ENCODE measurements at places on chromosomes 1 and 21. TPM values are rescaled to one million over a fixed set of nuclear protein-coding genes. Genes with fewer than 3 reads are reported as not detected.

COL6A1 gene
- total RNA-seq = 97.8 TPM

GABRD gene
- not detected for total RNA-seq

NID1 gene
- total RNA-seq = 33.9 TPM

RORC gene
- 155 TPM for total RNA-seq

GNG12 gene
- 21.5 TPM for total RNA-seq

DNA sequence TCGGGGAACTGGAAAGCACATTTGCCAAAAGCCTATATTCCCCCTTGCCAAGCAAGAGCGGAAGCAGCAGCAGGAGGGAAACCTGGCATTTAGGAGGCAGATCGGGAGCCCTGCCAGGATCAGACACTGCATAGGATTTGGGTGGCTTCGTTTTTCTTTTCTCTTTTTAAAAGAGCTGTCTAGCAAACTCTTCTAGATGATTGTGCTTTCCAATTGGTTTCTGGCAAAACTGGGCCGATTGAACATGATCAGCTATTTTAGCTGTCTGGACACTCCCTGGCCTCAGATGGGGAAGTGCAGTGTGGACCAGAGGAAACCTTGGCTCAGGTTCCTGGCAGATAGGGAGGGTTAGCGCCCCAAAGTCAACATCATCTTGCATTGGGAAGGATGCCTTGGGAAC lies 414.0 kb upstream of the KAZN start:
- DNase-seq = no peak

- no peak for DNase-seq
These were observed 35.0 kb upstream of the GRHL3 start for GRCh38 chr1:24284156-24284471.

DNA sequence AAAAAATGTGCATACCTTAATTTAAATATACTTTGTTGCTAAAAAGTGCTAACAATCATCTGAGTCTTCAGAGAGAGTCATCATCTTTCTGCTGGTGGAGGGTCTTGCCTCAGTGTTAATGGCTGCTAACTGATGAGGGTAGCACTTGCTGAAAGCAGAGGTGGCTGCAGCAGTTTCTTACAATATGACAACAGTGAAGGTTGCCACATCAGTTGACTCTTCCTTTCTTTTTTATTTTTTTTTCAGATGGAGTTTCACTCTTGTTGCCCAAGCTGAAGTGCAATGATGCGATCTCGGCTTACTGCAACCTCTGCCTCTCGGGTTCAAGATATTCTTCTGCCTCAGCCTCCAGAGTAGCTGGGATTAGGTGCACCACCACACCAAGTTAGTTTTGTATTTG lies 2.6 kb upstream of the CFAP45 start:
- DNase-seq = no peak

GRCh38 chr1:145994391-145995120 lies 1.8 kb downstream of the TXNIP start:
- DNase-seq = no peak

DNA sequence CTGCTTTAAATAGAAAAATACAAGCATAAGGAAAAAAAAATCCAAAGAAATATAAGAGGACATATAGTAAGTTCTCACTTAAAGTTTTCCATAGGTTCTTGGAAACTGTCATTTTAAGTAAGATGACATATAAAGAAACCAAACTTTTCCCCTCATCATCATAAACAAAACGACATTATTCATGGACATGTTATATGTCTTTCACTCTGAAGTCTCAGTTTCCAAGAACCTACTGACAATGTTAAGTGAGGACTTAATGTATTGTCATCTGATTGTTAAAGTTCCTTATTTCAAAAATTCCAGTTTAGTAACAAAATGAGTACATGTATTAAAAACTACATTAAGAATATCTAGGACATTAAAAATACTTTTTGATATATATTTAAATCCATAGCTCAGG lies 69.6 kb upstream of the GFI1 start:
- DNase-seq = no peak

DNA sequence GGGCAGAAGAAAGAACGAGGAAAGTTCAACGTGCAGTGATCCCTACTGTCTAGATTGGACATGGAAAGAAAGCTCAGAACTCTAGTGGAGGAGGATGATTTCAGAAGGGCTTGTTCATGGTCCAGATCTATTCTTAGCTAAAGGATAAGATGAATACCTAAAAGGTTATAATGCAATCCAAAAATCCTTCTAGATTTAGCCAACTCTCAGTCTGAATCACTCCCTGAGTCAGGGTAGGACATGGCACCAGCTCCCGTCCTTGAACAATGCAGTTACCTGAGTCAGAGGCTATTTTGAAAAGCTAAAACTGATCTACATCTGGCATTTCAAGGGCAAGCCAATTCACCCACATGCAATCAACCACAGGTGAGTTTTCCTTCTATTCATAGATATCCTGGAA lies 38.8 kb upstream of the HIVEP3 start:
- DNase-seq = peak; percentile 78

GRCh38 chr1:21278208-21278859 lies 11.9 kb downstream of the ECE1 start:
- no peak for DNase-seq

- no peak for DNase-seq
These were observed 31.2 kb downstream of the MTARC1 start for GRCh38 chr1:220817907-220818306.

DNA sequence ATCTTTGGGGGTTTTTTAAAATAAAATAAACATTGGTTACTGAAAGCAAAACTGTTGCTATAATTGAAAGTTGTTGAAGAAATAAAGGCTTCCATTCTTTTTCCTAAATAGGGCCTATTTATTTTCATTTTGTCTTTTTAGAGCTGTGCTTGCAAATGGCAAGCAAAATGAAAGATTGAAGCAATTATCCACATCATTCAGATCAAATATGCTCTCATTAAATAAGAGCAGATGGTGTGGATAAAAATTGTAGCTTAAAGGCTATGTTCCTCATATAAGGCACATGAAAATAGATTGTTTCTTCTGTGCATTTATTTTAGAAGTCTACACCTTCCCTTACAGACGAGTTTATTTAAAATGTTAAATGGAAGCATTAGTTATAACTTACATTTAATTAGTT lies 1317.7 kb downstream of the MRPL39 start:
- no peak for DNase-seq

DNA sequence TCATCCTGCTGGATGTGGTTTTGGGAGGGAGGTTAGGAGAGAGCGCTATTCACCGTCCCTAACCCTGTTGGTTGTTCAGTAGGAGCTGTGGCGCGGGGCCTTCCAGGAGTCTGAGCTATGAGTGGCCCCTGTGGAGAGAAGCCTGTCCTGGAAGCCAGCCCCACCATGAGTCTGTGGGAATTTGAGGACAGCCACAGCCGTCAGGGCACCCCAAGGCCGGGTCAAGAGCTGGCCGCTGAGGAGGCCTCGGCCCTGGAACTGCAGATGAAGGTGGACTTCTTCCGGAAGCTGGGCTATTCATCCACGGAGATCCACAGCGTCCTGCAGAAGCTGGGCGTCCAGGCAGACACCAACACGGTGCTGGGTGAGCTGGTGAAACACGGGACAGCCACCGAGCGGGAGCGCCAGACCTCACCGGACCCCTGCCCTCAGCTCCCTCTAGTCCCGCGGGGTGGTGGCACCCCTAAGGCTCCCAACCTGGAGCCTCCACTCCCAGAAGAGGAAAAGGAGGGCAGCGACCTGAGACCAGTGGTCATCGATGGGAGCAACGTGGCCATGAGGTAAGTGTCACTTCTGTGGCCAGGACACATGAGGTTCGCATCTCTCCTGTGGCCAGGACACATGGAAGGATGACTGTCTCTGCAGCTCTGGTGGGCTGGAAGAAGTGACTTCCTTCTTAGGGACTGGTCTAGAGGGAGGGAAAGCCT lies 1.2 kb downstream of the ZC3H12A start:
- DNase-seq = peak; percentile 46

- no peak for DNase-seq
These were observed 40.7 kb upstream of the PIGV start for GRCh38 chr1:26747048-26747447.

GRCh38 chr1:242477944-242478343 lies 46.6 kb downstream of the PLD5 start:
- no peak for DNase-seq

DNA sequence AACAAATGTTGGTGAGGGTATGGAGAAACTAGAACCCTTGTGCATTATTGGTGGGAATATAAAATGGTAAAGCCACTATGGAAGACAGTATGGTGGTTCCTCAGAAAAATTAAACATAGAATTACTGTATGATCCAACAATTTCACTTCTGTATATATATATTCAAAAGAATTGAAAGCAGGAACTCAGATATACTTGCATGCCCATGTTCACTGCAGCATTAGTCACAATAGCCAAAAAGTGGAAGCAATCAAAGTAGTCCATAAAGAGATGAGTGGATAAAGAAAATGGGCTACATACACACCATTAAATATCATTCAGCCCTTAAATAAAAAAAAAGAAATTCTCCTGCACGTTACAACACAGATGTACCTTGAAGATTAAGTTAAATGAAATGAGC lies 34.1 kb downstream of the ABL2 start:
- DNase-seq = no peak

DNA sequence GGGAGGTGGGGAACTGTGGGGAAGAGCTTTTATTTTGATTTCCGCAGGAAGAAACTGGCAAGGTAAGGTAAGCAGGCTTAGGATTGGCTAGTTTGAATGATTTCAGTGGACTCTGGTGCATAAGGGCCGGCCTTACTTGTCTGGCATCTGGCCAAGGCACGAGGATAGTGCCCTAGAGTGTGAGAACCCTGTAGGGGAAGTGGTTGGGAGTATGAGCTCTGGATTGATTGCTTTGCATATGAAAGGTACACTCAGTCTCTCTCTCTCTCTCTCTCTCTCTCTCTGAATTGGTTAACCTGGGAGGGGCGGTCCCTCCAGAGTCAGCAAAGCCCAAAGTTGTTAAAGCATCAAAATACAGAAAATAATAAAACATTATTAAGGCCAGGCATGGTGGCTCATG lies 463.0 kb downstream of the SIPA1L2 start:
- no peak for DNase-seq

DNA sequence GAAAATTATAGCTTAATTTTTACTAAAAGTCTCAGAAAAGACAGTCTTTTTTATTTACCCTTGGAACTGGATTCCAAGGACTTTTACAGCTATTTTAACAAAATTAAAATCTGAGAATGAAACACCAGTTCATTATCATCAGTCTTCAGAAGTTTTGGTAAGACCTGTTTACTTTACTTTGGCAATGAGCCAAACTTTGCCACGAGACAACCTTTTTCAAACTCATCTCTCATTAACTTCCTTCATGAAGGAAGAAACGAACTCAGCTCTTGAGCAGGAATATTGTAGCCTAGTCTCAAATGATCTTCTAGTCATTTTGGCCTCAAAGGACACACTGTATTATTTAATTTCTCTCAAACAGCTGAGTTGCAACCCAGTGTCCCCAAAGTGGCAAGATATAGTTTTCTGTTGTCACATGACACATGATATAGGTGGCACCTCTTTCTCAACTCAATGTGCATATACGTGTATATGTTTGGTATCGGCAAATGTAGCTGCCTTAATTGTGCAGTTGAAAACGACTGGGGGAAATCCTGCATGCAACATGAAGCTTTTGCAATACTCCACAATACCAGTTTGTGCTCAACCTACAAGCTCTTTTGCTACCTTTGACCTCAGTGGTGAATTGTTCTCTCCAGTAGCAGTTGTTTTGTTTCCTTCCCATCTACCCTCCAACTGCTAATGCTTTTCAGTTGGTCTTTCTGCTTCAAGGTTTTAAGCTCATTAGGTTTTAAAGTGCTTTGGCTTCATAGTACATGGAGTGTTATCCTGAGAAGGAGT lies 8.4 kb upstream of the GNG4 start:
- no peak for DNase-seq

DNA sequence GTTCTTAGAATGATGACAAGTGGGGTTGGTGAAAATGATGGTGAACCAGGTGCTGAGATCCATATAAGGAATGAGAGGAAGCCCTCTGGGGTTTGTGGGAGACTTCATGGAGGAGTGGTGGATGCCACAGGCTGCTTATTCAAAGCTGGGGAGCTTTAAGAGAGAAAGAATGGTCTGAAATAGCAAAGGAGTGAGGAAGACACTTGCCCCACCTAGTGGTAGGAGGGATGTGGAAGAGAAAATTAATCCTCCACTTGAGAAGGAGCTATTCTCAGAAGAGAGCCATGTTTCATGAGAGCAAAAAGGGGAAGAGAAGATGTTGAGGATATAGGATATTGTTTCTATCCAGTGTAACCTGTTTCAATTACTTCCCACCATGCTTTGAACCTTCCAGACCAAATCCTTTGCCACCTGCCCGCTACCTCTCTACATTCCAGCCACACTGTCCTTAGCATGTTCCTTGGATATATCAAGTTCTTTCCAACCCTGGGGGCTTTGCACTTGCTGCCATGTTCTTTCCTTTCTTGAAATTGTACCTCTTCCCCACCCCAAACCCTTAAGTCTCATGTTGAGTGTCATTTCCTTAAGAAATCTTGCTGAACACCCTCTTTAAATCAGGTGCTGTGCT lies 19.6 kb upstream of the ZNF648 start:
- DNase-seq = no peak

DNA sequence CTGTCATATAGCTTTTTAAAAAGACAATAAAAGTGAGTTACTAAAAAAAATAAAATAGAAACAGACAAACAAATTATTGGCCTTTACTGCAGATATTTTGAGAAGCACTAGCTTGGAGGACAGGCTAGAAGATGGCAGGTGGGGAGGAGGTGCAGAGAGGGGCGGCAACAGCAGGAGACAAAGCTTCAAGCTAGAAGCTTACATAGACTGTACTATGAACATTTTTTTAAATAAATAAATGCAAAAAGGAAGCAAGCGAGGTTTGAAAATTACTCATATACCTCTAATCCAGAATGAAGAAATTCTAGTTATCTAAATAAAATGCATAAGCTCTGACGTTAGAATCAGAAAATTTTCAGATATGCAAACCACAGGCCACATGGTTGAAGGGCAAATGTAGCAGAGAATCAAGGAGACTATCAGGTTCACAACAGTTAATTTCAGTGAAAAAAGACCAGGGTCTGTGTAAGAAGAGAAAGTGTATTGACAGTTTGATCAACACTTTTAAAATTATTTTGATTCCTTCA lies 54.9 kb downstream of the NRIP1 start:
- DNase-seq = no peak

GRCh38 chr1:218865591-218865990 lies 308.1 kb upstream of the LYPLAL1 start:
- DNase-seq = no peak

- no peak for DNase-seq
These were observed 43.6 kb upstream of the EDN2 start for GRCh38 chr1:41528106-41528505.

GRCh38 chr1:225812488-225813213 lies 2.7 kb downstream of the EPHX1 start:
- no peak for DNase-seq

DNA sequence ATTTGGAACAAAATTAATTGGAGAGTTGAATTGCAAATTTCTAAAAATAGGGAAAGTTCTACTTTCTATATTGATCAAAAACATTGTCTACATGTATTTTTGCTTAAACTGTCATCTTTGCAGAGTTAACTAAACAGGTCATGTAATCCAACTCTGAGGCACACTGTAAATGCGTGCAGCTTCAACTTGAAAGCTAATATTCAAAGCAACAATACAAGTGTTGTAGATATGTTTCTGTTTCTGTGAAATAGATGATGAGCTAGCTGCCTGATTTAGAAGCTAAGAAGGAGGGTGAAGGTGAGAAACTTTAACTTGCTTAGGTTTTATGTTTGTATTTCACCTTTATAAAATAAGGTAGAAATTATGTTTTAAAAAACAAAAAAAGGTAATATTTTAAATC lies 77.2 kb downstream of the IVNS1ABP start:
- DNase-seq = no peak
